ENCODE measurements at places on chromosomes 4 and X.

- no peak for DNase-seq
Observed at GRCh38 chr4:46817806-46818205, 91.2 kb downstream of the COX7B2 start.

DNA sequence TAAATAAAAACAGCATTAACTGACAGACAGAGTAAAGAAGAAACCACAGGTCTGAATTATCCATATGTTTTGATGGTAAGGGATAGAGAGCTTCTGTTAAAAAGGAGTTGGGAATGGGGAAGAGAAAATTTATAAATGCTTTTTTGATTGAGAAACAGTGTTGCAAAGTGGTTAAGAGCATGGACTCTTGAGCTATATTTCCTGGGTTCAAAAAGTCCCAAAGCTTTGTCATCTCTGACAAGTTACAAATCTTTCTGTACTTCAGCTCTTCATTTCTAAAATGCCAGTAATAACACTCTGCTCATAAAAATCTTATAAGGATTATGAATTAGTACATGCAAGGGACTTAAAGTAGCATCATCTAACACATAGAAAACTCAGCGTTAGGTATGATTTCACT is 62.2 kb downstream of the N4BP2 start:
- no peak for DNase-seq

DNA sequence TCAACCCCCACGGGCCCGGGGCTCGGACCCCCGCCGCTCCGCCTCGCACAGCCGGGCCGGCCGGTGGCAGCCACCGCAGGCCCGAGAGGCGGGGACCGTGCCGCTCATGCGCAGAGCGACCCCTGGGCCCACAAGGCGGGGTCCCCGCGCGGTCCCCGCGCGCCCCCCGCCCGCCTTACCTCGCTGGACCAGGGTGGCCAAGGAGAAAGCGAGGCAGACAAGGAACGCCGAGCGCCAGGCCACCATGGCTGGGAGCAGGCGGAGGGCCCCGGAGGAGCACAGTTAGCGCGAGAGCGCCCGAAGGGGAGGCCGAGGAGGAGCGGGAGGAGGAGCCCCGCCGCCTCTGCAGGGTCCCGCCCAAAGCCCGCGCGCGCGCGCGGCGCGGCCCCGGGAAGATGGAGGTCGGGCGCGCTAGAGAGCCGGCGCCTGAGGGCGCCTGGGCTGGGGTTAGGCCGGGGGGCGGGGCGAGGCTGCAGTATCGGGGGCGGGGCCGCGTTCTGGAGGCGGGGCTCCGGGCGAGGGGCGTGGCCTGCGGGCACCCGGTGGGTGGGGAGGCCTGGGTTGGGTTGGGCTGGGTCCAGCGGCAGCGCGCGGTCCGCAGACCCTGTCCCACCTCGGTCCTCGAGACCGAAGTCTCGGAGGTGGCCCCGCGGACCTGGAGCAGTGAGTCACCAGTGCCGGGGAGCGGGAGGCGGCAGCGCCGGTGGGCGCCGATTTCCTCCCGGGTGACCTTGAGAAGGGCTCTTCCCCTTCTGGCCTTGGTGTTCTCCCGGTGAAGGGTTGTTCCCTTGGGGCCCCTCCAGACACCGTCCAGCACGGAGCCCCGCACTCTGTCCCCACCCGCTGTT is at the start of gene CD99L2:
TSS of gene CD99L2 (minus strand) at position 326 of the 848 bp plus-strand sequence. CDS start at position 246, 80 bp downstream.
- DNase-seq = peak; percentile 81

DNA sequence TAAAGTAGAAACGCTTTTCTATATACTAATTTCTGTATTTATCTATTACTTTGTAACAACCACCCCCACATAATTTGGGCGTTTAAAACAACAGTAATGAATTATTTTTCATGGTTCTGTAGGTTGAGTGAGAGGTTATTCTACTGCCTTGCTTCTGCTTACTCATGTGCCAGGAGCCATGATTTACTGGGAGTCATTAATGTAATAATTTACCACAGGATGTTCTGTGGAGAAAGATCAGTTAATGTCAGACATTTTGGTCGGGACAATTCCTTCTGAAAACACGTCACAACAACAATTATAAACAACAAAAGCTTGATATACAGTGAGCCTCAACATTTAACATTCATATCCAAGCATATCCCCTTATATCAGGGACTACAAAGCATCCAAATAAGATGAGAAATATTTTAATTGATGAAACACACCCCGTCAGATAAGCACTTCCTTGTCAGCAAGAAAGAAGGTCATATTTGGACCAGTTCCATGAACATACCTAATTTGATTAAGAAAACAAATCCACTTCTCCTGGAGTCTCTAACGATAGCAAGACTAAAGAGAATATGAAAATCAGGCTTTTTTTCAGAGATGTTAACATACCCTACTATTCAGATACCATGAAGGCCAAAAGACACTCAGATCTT is 238.5 kb downstream of the PRDM5 start:
- DNase-seq = no peak

DNA sequence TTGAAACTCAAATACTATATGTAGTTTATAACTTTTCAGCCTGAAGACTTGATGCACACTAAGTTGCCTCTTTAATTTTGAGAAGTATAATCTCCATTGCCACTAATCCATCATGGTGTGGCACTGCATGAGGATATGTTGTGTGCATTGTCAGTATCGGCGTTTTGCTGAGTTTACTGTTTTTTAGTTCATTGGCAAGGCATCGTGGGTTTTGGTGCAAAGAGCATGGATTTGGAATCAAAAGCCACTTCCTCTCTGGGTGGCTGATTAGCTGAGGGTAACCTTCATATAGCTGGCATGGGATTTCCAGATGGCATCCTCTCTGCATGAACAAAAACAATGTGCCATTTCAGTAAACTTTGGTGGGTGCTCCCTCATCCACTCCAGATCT is 38.7 kb downstream of the FHL1 start:
- no peak for DNase-seq

DNA sequence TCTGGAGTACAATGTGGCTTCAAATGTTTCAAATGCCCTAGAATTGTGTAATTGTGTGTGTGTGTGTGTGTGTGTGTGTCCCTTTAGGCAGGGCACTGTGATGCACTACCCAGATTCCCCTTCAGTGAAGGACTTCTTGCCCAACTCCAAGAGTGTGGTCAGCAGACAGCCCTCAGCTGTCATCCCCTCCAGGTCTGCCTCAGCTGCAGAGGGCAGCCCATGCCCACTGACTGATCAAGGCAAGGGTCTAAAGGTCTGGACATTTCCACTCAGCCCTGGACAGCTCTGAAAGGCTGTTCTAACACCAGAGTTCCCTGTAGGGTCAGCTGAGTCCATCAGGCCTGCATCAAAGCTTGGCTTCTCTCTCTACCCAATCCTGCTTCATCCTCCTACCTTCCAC is 83.9 kb upstream of the USP9X start:
- no peak for DNase-seq

DNA sequence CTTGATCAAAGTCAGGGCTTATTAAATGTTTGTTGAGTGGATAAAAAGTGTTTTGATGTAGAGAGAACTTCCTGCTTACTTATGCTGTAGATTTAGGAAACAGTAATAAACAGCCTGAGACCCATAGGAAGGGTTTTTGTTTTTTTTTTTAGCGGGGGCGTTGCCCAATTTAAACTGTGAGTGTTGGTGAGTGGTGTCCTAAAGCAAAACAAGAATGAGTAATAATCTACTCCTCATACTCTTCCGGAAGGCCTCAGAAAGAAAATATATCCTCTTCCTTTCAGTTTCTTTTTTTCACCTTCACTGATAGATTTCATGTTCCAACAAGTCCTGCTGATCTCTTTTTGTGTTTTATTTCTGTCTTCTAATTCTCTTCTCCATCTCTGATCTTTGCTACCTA is 104.4 kb upstream of the SCML1 start:
- DNase-seq = no peak

DNA sequence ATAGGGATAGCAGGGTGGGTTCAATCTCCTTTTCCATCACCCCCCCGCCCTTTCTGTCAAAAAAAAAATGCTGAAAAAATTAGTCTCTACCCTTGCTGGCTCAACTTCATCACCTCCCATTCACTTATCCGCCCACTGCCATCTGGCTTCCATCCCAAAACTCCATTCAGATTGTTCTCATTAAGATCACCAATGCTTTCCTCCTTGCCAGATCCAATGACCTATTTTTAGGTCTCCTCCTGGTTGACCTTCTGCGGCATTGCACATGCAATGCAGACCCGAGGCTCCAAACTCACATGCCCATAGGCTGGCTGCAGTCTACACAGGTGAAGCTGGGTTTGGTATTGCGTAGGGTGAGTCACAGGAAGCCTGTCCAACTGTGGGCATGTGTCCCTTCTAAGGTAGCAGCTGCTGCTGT is 21.1 kb upstream of the STIM2 start:
- DNase-seq = no peak

GRCh38 chr4:73433140-73433539 is 2.9 kb upstream of the AFP start:
- no peak for DNase-seq

DNA sequence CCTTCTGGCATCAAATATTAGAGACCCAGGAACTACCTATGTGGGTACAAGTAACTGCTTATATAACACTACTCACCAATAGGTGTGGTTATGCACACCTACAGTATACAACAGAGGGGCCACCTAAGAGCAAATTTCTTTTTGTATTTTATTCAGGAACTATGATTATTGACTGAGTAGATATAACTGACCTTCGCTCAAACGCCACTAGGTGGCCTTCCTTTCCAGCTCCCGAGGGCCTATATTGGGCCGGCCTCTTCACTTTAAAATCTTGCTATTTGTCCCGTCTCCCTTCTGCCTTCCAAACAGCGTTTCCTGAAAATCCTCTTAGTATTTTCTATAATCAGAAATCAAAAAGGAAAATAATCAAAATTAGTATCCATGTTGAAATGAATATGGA is 19.9 kb upstream of the PABPC5 start:
- no peak for DNase-seq

DNA sequence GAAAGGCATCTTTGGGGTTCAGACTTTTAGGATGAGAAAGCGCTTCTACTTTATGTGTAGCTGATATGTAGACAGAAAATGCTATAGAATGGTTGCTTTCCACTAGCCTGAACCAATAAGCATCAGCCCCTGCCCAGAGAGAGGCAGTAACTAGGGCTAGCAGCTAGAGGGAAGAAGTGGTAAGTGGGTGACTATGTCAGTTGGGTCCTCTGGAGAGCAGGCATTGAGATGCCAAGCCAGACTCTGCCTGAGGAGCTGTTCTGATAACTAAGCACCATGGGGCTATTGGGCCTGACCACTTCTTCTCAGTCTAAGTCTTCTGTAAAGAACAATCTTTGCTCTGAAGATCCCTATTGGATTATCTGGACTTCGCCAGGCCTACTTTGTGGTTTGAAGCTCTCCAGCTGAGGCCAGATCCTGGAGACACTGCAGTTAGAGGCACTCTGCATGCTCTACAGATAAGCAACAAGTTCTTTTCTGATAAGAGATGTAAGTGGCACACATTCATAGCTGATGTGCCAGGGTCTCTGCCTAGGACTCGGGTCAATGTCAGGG is 146.1 kb downstream of the RBM46 start:
- no peak for DNase-seq

- DNase-seq = no peak
Observed at GRCh38 chr4:164288578-164288977, 465.4 kb upstream of the SMIM31 start.

DNA sequence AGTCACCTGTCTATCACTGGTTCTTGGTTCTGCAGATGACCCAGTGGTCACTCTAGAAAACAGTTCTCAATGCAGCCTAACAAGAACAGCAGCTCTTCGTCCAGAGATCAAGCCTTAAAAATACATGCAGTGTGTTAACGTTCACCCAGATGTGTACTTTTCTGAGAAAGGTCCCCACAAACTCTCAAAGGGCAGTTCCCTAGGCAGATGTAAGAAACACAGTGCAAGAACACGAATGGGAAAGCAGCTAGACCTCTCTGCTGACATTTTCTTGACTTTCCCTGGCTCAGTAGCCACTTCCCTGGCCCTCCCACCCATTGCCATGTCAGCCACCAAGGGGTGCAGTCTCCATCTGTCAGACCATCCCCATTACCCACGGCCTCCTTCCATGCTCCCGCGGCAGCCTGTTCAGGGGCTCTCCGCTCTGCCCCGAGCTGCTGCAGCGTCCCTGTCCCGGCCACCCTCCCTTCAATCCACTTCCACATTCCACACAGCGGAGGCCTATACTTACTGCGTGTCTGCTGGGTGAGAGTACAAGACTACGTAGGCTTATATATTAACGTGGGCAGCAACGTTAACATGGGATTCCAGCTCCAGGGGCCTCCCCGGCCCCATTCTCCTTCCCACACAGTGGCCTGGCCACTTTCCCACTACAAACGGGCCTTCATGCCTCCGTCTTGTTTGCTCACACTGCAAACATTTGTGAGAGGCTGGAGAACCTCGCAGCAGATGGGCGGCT is 34.3 kb downstream of the IRF2 start:
- no peak for DNase-seq

DNA sequence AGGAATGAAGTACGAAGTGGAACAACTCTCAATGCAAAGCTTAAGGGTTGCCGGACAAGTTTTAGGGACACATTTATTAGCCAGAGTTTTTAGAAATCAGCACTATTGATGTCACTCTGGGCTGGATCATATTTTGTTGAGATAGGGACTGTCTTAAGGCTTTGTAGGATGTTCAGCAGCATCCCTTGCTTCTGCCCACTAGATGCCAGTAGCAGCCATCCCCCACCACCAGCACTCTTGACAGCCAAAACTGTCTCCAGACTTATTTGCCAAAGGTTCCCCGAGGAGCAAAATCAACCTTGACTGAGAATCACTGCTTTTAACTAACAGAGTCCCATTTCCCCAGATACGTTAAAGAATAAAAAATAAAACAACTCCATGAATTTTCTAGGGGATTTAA is 1497.3 kb downstream of the STIM2 start:
- no peak for DNase-seq
